ENCODE measurements at places on chromosomes 7 and 10.

DNA sequence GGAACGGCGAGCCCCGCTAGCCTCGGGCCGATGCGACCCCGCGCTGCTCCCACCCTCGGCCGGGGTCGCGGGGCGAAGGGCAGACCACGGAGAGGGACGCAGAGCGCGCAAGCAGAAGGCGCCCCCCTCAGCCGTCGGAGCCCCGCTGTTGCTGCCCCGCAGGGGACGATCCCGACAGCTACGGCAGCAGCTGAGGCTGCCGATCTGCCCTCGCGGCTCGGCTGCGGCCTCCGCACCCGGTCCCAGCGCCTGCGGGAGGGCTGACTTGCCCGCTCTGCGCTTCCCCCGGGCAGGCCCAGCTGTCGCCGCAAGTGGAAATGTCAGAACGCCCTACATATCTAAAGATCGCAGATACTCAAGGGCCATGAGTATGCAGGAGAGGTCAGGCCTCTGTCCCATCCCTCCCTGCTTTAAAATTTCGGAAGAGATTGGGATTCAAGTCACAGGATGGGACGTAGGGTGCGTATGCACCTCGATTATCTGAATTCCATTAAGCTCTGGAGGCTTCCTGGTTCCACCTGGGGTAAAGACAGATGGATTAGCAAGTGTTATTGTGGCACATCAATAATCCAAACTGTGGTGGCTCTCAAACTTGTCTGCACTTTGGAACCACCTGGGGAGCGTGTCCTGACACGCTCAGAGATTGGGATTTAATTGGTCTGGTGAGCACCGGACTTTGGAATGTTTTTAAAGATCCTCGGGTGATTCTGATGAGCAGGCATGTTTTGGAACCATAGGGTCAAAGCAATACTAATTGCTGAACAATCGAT lies at the start of gene CRPPA:
Gene CRPPA, minus strand, starts transcription at position 206 of the 770 bp plus-strand sequence. CDS start 216 bp downstream, outside the sequence.
- DNase-seq, result peak; percentile 53

- DNase-seq, result no peak
Observed at GRCh38 chr7:131626643-131627042, 70.2 kb upstream of the PODXL start.

DNA sequence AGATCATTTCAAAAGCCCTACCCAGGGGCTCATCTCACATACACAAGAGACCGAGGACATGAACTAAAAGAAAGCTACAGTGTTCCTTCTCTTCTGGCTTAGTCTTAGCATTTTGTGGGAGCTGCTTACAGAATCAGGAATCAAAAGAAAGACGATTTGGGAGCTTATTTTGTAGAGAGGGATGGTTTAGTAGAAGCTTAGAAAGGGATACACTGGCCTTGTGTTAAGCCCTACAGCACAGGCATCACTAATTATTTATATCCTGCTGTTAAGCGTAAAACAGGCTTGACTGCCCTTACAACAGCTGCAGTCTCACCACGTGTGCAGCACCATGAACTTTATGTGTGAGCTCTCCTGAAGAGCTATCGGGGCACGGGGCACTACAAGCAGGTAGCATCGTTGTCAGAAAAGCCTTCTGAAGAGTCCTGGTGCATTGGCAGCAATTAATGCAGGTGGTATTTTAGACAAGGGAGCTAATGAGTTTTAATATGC lies 798.3 kb downstream of the NXPH1 start:
- DNase-seq, result no peak

- no peak for DNase-seq
Observed at GRCh38 chr7:18494406-18494805, 1.1 kb upstream of the HDAC9 start.

- no peak for DNase-seq
Observed at GRCh38 chr10:3813986-3814837, 29.2 kb upstream of the KLF6 start.

DNA sequence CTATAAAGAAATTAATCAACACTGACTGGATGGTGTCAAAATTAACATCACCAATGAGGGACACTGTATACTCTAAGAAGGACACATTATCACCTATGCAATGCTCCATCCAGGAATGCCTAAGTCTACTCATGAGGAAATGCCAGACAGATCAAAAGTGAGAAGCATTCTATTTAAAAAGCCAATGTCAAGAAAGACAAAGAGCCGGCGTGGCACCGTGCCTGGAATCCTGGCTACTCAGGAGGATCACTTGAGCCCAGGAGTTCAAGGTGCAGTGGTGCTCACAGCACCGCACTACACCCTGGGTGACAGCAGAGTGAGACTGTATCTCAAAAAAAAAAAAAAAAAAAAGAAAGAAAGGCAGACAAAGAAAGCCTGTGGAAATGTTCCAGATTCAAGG lies 45.5 kb upstream of the ANAPC16 start:
- DNase-seq, result no peak

- DNase-seq, result no peak
Observed at GRCh38 chr7:119452401-119452800, 820.6 kb upstream of the KCND2 start.

DNA sequence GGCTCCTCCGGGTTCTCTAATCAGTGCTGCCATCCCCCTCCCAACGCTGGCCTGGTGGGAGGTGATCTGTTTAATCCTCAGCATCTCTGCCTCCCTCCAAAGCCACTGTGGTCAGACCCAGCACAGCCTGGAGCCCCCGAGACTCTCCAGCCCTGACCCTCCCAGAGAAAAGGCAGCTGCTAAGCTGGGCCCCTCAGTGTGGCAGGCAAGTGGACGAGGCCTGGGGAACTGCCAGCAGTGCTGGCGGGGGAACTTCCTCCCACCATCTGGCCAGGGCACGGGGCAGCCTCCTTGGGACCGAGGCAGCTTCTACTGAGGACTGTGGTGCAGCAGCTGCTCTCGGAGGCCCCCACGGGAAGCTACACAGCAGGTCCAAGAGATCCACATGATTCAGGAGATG lies 51.1 kb downstream of the DPYSL4 start:
- DNase-seq, result no peak

GRCh38 chr7:51827631-51828030 lies 511.0 kb upstream of the COBL start:
- DNase-seq, result no peak

- no peak for DNase-seq
Observed at GRCh38 chr7:2638224-2638991, 6.6 kb downstream of the TTYH3 start.

GRCh38 chr7:84372155-84372621 lies 177.6 kb upstream of the SEMA3A start:
- DNase-seq, result no peak

DNA sequence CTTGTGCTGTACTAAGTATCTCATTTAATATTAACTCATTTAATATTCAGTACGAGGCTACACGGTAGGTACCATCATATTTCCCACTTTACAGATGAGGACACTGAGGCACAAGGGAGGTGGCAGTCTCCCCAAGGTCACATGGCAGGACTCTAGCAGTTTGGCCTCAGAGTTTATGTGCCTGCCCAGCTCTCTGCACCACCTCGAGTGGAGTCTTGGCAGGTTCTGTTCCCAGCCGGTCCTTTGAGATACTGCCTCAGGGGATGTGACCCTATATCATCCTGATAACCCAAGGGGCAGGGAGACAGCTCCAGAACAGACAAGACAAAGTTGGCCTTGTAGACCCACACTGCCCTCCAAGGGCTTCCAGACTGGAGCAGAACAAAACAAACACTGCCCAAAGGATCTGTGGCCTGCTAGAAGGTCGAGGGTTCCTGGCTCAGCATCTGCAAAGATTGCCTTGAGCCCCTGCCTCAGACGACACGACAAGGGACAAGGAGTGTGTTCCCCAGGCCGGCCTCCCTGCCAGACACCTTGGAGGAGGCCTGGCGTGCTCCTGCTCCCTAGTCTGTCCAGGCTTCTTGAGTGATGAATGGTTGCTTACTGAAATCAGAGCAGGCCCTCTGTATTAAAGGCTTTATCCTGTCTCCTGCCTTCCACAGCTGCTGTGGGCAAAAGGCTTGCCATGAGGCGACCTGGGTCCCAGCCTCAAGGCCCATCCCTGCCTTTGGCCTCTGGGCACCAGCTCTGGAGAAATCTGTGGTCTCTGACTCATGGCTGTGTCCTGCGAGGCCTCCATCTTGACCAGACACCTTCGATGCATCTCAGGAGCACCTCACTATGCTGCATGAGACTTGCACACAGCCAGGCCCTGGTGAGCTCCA lies 3.9 kb upstream of the PWWP2B start:
- no peak for DNase-seq

GRCh38 chr7:66558201-66558641 lies 70.5 kb upstream of the KCTD7 start:
- no peak for DNase-seq

GRCh38 chr7:7563269-7563668 lies 3.4 kb upstream of the MIOS start:
- DNase-seq, result no peak

- DNase-seq, result no peak
Observed at GRCh38 chr10:109104806-109105205, 818.5 kb downstream of the XPNPEP1 start.

DNA sequence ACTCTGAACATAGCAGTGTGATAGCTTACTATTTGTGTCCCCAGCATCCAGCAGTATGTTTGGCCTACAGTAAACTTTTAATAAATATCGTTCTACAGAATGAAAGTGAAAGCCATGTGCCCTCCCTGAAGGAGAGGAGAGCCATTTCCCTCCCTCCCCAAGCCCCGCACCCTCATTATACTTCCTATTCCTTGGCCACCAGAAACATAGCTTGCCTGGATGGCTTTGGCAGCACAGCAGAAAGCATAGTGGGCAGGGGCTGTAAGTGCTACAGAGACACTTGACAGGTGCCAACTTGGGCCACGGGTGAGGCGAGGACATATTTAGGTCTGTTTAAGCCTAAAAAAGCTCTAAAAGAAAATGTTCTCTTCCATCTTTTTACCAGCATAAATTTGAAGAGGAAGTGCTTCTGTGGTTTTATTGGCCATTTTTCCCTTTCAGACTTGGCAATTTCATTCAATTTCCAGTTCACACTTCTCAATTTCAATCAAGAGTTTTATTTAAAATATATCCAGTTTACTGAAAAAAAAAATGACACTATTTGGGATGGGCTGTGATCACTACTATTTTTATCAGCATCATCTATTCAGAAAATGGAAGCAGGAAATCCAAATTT lies 12.7 kb downstream of the HHEX start:
- DNase-seq, result no peak

DNA sequence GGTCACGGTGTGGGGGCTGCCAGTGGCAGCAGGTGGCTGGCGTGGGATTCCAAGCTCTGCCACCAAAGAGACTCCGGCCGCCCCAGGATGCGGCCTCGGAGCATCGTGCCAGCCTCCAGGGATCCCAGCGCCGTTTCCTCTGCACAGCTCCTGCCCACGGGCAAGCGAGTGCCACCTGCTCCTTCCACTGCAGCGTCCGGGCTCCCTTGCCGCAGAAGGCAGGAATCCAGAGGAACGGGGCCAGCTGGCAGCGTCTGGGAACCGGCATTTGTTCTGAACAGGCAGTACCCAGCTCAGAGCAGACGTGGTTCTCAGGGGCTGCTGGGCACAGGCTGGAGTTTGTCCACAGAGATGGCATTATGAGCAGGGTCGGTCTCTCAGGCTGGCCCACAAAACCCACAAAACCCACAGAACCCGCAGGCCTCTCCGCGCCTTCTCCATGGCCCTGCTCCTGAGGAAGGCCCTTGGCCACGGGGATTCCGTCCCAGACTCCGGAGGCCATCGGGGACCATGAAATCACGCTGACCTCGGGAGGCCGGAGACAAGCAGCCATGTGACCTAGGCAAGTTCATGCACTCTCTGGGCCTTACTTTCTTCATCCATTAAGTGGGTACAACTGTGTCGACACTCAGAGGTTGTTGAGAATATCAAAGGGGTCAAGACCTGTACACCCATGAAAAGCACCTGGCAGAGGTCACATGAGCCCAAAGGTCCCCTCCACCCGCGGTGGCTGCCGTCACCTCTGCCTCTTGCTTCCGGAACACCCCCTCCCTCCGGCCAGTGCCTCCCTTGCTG lies 72.1 kb upstream of the TNRC18 start:
- DNase-seq, result no peak

DNA sequence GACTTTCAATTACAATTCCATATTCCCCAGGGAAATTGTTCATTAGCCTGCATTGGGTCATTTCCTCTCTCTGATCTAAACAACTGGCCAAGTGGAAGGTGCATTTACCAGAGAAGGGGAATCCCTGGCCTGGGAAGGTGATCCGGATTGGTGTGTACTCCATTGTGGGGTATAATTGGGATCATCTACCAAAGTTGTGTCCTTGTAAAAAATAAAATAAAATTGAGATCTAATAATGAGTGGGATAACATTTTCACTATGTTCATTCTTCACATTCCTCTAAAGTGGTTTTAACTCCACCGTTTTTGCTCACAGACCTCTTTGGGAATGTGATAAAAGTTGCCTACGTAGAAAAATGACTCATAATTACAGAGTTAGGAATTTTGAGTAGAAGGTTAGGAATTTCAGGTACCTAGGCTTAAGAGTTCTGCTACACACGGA lies 22.8 kb downstream of the ARL5B start:
- DNase-seq, result no peak

GRCh38 chr7:77657427-77658224 lies 38.6 kb upstream of the RSBN1L start:
- DNase-seq, result peak; percentile 16

GRCh38 chr7:27215356-27215755 lies 15.5 kb upstream of the HOXA13 start:
- DNase-seq, result no peak

DNA sequence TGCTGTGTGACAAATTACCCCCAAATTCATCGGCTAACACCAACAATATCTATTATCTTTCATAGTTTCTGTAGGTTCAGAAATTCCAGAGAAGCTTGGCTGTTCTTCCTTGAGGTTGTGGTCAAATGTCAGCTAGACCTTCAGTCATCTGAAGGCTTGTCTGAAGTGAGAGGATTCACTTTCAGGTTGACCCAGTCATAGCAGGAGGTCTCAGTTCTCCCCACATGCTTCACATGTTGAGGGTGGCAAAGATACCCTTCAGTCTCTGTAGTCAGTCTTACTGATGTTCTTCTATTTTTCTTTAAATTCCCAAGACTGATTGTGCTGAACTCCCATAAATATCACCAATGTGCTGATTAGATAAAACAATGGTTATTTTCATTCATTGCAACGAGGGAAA lies 1692.0 kb downstream of the REEP3 start:
- no peak for DNase-seq

DNA sequence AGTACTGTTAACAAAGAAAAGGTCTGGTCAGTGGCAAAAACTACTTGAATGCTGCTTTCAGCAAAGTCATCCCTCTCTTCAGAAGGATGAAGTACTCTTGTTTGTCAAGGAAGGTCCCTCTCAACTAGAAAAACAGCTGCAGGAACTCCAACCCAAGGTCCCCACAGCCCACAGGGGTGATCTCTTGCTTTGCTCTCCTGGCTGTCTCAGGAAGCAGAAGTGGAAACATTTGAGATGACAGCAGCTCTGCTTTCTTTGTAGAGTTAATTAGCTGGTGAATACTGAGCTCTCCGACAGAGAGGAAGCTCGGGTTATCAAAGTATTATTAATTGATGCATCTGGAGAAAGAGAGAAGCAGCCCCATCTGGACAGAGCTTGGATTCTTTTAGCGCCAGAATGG lies 25.4 kb upstream of the LRGUK start:
- DNase-seq, result no peak

GRCh38 chr10:2772816-2773631 lies 294.3 kb upstream of the PFKP start:
- DNase-seq, result no peak

DNA sequence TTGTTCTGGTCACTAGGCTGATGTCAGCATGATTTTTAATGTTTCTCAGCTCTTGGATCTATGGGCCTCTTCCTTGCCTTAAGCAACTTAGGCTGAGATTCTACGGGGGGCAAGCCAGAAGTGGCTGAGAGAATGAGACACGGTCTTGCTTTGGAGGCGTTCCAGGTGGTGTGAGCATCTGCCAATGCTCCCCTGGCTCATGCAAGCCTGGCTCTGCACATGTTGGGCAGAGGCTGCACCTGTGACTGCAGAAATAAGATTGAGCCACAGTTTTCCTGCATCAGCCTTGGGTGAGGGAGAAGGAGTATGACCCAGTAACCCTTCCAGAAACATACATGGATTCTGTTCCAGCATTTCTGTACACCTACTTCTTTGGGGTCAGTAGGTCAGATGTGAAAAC lies 41.9 kb downstream of the C10orf120 start:
- DNase-seq, result no peak
